Keratinocyte (primary cell): ENCODE measurements at places on chromosomes 16 and 17. TPM values are rescaled to one million over a fixed set of nuclear protein-coding genes. Genes with fewer than 3 reads are reported as not detected.

KRT36 gene
- not detected in 3 replicates for polyA plus RNA-seq

DNA sequence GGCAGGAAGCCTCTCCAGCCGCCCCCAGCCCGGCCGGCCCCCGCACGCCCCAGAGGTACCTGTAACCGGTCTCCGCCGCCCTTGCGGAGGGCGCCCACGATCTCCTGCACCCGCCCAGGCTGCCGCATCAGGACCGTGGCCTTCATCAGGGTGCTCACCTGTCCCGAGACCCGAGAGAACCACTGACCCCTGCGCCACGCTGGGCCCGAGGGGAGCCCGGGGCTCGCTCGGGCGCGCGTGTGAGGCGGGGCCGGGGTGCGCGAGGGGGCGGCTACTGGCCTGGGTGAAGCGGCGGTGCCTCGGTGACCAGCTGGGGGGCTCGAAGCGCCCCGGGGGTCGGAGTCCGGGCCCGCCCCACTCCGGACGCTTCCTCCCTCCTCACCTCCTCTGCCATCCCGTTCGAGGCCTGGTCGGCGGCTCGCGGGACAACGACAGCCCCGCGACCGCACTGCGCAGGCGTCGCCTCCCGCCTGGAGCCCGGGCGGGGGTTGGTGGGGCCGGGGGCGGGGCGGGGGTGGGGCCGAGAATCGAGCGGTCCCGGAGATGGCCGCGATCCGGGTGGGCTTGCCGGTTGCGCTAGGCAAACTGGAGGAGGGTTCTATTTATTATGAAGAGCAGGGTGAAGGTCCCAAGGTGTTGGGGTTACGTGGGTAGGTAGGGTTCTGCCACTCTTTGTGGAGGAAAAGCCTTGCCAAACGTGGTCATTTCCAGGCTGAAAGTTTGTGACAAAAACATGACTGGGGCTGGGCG lies at the start of gene NT5C3B:
NT5C3B (minus strand) TSS at position 433 of the 750 bp plus-strand sequence; CDS start at position 394, 39 bp downstream.
- H3K4me3 ChIP-seq, result peak within 1 kb of the TSS; percentile 67
- H3K27ac ChIP-seq, result peak within 1 kb of the TSS; percentile 10
- H3K36me3 ChIP-seq, result peaks cover 4% of the 10 kb centered on the region
- H3K4me1 ChIP-seq, result peaks cover 3% of the 10 kb centered on the region
- H3K27me3 ChIP-seq, result peaks cover 4% of the 10 kb centered on the region

- H3K27me3 ChIP-seq, result no peaks in the 10 kb centered on the region
- DNase-seq, result no peak
- H3K27ac ChIP-seq, result no peak overlapping the region
- H3K4me3 ChIP-seq, result no peak overlapping the region
Measured at GRCh38 chr16:1938316-1938715, 4.7 kb downstream of the MSRB1 start.

GRCh38 chr17:55144518-55144917 lies 120.2 kb upstream of the HLF start:
- H3K4me1 ChIP-seq, result no peaks in the 10 kb centered on the region
- no peak overlapping the region for H3K4me3 ChIP-seq
- H3K27ac ChIP-seq, result no peak overlapping the region
- no peaks in the 10 kb centered on the region for H3K27me3 ChIP-seq

- H3K27ac ChIP-seq, result no peak overlapping the region
- no peak overlapping the region for H3K4me3 ChIP-seq
- no peaks in the 10 kb centered on the region for H3K4me1 ChIP-seq
- DNase-seq, result no peak
Measured at GRCh38 chr16:19307587-19308241, 22.2 kb downstream of the CLEC19A start.
